ENCODE measurements at places on chromosomes 5 and 9.

DNA sequence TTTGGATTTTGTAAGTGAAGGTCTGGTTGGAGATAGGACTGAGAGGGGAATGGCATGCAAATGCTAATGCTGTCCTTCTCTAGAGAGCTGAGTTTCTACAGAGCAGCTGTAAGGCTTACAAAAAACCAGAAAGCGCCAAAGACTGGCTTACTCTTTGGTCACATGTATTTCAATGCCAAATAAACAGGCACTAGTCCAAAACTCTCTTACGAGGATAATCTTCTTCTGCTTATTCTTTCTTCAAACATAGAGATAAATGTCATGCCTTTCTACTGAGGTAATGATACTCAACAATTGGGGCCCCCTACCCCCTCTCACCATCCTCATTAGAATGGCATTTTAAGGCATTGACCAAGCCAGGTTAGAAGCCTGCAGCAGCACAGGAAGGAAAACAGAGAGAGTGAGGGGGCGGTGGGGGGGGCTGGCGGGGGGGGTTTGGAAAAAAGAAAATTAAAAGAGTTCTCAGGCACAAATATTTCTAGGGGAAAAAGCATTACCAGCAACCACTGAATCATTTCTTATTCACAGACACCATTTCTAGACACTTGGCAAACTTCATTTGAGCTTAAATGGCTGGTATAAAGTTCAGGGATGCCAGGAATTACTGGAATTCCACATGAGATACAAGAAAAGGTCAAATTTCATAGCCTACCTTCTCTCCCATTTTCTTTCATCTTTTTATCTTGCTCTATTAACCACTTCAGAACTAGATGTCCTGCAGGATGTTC, 34.0 kb downstream of the PUM3 start:
- peak; percentile 17 for DNase-seq

DNA sequence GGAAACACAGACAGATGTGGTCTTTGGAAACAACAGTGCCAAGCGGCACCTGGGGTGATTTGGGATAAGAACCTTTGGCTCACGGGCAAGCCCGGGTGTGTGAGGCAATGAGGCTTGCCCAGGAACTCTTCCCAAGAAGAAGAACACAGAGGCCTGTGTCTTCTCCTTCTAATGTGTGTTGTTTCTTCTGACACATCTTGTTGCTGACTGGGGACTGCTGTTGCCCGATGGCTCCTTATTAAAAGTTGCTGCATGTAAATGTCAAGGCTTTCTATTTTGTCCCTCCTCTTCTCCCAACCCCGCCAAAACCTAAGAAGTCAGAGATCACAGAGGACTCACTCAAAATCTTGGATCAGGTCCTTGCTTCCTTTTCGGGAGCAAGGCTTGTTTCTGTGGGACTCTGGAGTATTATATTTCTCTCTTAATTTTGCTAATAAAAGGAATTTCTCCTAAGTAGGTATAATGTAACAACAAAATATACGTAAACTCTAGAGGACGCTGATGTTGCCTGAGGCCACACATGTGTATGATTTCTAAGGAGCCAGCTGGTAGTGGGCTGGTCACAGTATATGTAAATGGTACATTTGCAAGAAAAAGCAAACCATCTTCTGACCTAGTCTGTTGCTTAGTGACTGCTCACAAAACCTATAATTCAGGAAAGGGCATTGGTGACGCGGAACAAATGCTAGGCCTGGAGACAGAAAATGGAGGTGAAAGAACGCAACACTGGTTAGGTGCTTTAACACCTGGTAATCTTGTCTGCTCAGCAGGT, 232.5 kb downstream of the GADD45G start:
- no peak for DNase-seq

DNA sequence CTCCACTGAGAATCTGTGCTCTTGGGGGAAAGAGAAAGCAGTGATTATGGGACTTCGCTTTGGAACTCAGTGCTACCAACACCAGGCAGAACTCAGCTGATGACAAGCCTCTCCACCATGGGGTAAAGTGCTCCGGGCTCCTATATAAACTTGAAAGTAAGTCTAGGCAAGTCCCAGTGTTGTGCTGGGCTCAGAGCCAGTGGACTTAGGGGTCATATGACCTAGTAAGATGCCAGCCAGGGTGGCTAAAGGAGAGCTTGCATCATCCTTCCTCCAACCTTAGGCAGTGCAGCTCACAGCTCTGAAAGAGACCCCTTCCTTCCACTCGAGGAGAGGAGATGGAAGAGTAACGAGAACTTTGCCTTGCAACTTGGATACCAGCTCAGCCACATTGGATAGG, 35.1 kb upstream of the FREM1 start:
- no peak for DNase-seq

- DNase-seq, result no peak
Observed at GRCh38 chr5:65481171-65481581, 544 bp downstream of the ADAMTS6 start.

DNA sequence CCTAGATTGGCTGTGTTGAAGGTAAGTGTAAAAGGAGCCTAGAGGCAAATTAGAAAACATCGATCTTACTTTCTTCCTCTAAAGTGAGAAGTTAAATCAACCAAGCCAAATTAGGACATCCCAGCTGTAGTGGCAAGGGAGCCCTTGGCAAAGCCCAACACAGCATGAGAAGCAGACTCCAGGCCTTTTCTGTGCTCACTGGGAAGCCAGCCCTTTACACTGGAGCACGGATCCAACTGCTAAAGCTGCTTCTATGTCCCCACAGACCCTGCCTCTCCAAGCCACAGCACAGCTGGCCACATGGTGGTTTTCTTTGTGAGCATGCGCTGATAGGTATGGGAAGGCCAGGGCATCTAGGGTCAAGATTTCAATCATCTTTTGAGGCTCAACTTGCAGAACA, 94.1 kb downstream of the APBA1 start:
- DNase-seq, result no peak

- peak; percentile 37 for DNase-seq
Observed at GRCh38 chr5:134523543-134524271, 1.8 kb upstream of the JADE2 start.
